Heart left ventricle (tissue), 16 donors: ENCODE measurements at places on chromosomes 4 and X. TPM values are rescaled to one million over a fixed set of nuclear protein-coding genes. Genes with fewer than 3 reads are reported as not detected.

Gene POLN
- 0.79 TPM for polyA plus RNA-seq

DNA sequence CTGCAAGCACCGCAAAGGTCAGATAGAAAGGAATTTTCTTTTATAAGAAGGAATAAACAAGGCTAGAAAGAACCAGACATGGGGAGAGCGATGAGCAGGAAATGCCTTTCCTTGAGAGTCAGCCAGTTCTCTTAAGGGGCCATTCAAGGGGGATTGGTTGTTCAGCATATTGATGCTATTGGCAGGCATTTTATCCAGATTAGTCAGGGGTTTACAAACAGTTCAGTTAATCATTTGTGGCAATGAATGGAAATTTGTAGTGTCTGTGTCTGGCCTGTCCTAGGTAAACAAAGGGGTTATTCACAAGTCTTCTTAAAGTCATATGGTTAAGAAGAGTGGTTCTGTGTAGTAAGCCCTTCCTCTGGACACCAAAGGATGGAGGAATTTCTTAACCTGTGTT, 184.7 kb upstream of the FRMPD4 start:
- no peak for DNase-seq

GRCh38 chrX:43953218-43953617, 20.0 kb downstream of the NDP start:
- DNase-seq = no peak

Gene LNX1
- polyA plus RNA-seq = 6.7 TPM

Gene FRG2
- polyA plus RNA-seq = not detected

DNA sequence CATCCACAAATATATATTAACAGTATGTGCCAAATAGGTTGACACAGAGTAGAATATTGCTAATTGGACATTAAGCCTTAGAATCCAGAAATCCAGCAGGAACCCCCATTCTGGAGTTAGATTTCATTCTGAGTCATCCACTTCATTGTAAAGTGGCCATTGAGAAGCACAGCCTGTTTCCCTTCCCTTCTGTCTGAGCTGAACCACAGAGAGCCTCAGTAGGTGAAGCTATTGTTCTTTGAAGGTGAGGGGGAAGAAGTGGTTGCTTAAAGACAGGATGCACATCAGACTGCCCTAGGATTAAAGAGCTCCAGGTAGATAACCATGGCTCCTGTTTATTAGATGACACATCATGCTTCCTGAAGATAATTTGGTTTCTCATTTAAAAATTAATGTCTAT, 30.6 kb upstream of the MCF2 start:
- no peak for DNase-seq

Gene KIT
- polyA plus RNA-seq = 0.75 TPM

DNA sequence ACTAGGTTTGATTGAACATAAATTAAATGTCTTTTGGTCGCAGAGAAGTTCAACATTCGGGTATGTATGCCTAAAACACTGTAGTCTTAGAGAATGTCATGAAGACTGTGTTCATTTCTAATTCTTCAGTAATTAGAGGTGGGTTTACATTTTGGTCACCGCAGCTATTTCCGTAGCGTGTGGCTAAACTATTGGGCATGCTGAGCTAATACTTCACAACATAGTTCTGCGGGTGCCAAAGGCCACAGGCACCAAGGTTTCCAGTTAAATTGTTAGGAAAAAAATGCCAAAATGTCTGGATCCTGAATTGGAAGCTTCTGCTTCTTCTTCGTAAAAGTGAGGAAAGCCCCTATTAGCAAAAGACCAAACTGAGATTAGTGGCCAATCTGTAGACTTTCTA, 25.1 kb downstream of the SMIM31 start:
- no peak for DNase-seq

DNA sequence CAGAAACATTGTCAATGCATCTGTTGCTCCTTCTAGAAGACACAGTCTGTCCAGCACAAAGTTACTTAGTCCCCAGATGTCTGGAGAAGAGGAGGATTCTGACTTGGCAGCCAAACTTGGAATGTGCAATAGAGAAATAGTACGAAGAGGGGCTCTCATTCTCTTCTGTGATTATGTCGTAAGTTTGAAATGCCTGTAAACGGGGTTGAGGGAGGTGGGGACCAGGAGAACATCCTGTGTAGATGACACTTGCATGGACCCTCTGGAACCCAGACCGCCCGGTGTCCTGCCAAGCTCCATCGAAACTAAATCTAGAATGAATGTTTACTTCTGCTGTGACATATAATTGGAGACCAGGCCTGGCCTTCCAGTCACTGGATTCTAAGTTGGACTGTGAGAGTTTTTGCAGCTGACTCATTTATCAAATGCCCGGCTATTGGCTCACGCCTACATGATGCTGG, 45.0 kb upstream of the MSANTD1 start:
- DNase-seq = peak; percentile 35

Gene CRMP1
- polyA plus RNA-seq = 0.34 TPM

Gene SULT1E1
- polyA plus RNA-seq = not detected

Gene MCTS1
- 43.8 TPM for polyA plus RNA-seq

DNA sequence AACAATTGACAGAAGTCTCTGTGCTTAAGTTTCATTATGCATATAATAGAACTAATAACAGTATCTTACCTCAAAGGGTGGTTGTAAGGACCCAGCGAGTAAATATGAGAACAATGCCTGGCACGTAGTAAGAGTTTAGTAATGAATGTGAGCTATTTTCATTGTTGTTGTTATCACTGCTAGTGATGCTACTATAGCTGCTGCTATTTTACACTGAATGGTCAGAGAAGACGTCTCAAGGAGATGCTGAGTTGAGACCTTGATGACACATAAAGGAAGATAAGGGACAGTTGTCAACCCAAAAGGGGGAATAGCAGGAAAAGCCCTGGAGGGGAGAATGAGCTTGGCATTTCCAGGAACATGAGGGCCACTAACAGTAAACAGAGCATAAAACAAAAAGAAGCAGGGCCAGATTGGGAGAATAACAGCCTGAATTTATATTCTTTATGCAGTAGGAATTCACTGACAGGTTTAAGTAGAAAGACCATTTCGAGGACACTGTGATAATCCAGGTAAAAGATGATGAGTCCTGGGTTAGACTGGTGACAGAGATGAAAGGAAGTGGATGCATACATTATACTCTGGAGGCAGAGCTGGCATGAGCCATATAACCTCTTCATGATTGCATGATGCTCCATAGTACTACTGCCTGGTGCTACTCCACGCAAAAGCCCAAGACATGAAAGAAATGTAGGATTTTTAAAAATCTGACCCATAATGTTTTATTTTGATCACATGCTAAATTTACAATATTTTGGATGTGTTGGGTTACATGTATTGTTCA, 23.1 kb downstream of the ATP8A1 start:
- no peak for DNase-seq

DNA sequence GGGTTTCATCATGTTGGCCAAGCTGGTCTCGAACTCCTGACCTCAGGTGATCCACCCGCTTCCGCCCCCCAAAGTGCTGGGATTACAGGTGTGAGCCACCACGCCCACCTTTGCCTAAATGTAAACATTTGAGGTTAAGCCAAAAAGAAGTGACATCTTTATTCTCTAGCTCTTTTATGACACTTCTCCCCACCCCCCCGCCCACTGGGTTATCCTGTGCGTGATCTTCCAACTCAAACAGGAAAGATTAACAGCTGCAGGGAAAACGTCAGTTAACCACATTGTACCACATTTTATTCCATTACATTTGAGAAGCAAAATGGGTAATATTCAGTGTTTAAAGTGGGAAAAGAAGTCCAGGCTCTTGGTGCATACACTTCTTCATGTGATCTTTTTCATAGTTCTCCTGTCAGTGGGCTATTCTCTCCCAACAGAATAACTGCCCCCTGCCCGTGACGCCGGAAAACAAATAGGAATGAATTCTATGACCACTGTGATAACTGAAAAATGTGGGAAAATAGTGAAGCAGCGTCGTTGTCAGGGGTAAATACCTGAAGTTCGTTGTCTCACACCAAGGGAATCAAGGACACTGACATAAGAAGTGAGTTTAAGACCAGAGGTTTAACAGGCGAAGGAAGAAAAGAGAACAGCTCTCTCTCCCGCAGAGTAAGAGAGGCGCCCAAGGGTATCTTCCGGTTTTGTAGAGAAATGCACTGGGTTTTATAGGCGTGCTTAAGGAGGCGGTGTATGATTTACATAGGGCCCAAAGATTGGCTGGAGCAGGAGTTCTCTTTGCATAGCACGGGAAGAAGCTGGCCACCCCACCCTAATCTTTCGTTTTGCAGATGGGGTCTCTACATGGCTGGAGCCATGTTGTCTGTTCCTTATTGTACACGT, 9.7 kb upstream of the SRD5A3 start:
- DNase-seq = no peak

Gene ENPEP
- polyA plus RNA-seq = 1.3 TPM
